ENCODE measurements at places on chromosomes 2 and 18.

GRCh38 chr2:762646-763045, 85.4 kb upstream of the TMEM18 start:
- DNase-seq: no peak

DNA sequence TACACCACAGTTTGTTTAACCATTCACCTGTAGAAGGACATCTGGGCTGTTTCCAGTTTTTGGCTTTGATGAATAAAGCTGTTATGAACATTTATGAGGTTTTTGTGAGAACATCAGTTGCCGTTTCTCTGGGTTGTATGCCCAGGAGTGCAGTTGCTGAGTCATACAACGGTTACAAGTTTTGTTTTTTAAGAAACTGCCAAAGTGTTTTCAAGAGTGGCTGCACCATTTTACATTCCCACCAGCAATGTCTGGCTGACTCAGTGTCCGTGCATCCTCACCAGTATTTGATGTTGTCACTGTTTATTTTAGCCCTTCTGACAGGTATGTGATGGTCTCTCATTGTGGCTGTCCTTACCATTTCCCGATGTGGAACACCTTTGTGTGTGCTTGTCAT, 48.0 kb upstream of the GPR17 start:
- DNase-seq: no peak

GRCh38 chr2:218024871-218025270, 22.1 kb upstream of the TNS1 start:
- DNase-seq: no peak

GRCh38 chr2:2291500-2292260, 39.4 kb downstream of the MYT1L start:
- no peak for DNase-seq

DNA sequence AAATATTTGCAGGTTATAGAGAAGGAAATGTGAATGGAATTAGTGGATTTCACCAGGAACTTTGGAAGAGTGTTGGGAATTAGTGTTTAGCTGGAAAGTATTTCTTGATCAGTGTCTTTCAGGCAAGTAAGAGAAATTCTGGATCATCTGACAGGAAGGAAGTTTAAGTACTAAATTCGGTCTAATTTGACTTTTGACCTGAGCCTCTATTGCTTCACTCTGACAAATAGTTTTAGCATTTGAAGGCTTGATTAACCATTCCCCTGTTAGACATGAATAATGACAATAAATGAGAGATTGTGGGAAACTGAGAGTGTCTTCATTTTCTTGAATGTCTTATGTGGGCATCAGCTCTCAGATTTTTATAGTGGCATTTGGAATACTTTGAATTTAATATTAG, 16.0 kb downstream of the CCNT2 start:
- no peak for DNase-seq

DNA sequence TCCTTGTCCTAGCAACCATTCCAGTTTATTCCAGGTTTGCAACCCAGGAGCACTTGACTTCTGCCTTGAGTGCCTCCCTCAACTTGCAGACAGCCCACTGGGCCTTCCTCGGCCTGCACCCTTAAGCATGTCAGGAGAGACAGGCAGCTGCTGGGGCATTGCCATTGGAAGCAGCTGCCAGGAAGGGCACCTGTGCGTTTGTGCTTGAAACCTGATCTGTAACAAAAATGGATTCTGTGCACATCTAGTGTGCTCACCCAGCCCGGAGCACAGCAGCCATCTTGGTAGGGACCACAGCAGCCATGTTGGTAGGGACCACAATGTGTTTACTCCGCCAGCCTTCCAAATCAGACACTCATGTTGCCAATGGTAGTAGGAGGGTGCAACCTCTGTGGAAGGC, 44.3 kb upstream of the GLI2 start:
- DNase-seq: no peak

- DNase-seq: no peak
Measured at GRCh38 chr2:65077898-65078297, 21.7 kb downstream of the CEP68 start.

GRCh38 chr2:170665743-170666142, 49.4 kb upstream of the SP5 start:
- DNase-seq: no peak

- no peak for DNase-seq
Measured at GRCh38 chr2:207251573-207252192, 85.9 kb upstream of the KLF7 start.

- no peak for DNase-seq
Measured at GRCh38 chr2:10170256-10170655, 47.7 kb downstream of the RRM2 start.

GRCh38 chr2:74548900-74549826, 4.6 kb downstream of the LOXL3 start:
- no peak for DNase-seq
